ENCODE measurements at places on chromosomes 12 and 14.
A peak's percentile ranks its signal among the peaks of the same experiment; 100 is the strongest.

GRCh38 chr14:104111301-104112112 is 26.0 kb downstream of the ASPG start:
- no peak for DNase-seq

- DNase-seq = no peak
Measured at GRCh38 chr14:100775831-100776591, 49.3 kb downstream of the DLK1 start.

GRCh38 chr14:94031161-94031882 is 5.2 kb downstream of the OTUB2 start:
- no peak for DNase-seq

GRCh38 chr12:24814379-24815113 is 134.4 kb downstream of the BCAT1 start:
- DNase-seq = no peak

DNA sequence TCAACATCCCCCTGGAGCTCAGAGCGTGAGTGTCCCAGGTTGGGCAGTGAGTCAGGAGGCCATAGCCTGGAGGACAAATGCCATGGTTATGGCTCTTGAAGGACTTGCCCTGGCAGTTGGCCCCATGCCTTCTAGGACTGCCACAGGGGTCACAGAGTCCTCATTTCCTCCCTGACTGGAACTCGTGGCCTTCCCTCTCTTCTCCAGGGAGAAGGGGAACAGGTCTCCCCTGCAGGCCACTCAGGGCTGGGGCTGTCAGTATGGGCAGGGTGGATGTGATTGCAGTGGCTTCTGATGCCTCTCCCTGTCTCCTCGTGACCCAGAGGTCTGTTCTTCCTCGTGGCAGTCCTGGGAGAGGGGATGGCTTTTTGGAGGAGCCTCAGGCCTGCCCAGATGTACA is 70.7 kb downstream of the ADCK1 start:
- no peak for DNase-seq

DNA sequence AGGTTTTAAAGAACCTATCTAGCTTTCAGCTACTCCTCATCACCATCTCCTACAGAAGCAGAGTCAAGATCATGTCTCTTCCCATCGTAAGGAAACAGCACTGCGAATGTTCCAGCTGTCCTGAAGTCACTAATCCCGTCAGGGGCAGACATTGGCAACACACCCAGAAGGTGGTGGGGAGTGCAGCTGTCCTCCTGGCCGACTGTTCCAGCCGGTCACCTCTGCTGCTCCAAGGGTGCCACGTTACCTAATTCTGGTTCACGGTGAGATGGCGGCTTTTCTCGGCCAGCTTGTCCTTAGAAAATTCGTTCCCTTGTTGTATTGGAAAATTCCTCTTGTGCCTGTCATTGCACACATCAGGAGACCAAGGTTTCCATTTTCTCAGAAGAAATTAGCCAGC is 196.2 kb downstream of the ZFP36L1 start:
- DNase-seq = no peak

GRCh38 chr12:13032164-13032563 is 12.0 kb upstream of the FAM234B start:
- no peak for DNase-seq

GRCh38 chr12:62581288-62582064 is 114.8 kb downstream of the MON2 start:
- no peak for DNase-seq

- DNase-seq = no peak
Measured at GRCh38 chr14:71296184-71296583, 388.9 kb downstream of the PCNX1 start.

DNA sequence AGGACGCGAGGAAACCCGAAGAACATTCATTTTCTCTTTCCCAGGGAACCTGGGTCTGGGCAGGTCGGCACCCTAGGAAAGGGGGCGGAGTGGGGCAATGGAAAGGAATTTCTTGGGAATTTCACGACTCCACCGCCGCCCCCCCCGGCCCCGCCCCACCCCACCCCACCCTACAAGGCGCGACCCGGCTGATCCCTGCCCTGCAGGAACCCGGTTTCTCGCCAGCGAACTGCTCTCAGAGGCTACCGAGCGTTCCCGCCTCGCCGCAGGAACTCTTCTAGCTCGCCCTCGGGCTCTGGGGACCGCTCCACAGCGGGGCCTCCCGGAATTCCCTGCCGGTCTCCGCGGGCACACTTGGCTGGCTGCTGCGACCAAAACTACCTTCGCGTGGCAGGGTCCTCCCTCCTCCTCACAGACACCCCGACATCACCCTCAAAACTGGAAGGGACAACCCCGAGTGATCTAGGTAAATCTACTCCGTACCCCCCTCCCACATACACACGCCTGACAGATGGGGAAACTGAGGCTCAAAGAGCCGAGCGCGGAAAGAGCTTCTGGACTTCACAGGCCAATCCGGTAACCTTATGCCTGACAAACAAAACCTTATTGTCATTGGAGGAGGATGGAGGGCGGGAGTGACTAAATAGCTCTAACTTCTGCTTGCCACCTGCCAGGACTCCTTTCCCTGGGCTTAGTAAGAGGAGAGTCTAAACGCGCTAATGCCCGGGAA is 785 bp upstream of the ACTN1 start:
- peak; percentile 73 for DNase-seq

- no peak for DNase-seq
Measured at GRCh38 chr12:129169928-129170327, 316.6 kb downstream of the GLT1D1 start.

- peak; percentile 99 for DNase-seq
Measured at GRCh38 chr12:65278576-65279368, at the start of gene MSRB3. Gene MSRB3, plus strand, starts transcription at chr12:65278683. Its CDS starts 29,897 bp downstream, at chr12:65308580.

DNA sequence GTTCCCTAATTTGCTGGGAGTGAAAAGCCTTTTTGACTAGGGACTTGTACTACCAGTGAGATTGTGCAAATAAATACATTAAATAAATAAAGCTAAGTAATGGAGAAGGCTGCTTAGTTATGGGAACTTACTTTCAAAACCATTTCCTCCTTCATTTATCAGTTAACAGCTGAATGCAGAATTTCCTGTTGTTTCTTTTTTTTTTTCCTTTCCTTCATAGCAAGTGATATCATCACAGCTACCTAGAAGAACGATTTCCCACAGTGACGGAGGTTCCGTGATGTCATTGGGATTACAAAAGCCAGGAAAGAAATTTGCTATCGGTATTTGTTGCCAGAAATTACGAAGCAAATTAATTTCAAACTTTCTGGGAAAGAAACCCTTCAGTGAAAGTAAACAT is 42.1 kb upstream of the SOCS2 start:
- DNase-seq = no peak

DNA sequence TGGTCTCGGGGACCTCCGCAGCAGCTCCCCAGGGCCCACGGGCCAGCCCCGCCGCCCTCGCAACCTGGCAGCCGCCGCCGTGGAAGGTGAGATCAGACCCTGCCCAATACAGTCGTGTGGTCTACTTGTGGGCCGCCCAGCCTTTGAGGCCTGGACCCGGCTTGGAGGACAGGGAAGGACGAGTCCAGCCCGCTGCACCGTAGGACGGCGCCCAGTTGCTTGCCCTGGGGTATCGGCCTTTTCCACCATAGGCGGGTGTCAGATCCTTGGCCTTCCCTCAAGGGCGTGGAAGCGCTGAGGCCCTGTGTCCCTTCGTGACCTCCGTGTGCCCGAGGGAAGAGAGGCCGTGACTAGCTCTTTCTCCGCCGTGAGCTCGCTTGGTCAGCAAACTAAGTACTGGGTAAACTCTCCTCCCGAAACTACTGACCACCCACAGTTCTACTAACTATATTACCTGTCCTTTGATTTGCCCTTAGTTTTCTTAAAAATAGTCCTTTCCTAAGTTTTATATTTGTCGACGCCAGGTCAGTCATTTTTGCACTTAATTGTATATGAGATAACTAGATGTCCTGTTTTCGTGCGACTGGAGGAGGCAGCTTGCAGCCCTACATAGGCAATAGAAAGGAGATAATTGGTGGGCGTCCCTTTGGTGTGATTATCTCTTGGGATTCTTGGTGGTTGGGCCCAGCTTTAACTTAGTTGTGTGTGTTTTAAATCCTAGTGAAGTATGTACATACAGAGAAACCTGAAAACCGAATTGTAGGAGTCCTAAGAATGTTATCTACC is 757 bp downstream of the SLC25A3 start:
- no peak for DNase-seq

DNA sequence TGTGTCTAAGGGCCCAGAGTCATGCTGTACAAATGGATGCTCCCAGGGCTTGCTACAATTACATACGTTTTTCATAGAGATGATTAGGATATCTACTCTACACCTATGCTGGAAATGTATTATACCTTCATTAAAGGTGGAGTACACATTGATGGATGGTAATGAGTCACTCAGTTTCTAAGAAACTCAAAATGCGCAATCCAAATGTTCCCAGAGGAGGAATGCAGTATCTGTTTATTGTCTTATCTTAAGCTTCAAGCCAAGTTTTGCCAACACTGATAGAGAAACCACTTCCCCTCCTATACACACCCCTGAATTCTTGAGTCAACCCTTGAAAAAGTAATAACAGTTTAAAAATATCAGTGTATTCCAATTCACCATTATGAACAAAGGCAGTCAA is 266.6 kb upstream of the FAR2 start:
- DNase-seq = no peak

GRCh38 chr12:57046947-57047890 is 2.7 kb downstream of the MYO1A start:
- DNase-seq = no peak

DNA sequence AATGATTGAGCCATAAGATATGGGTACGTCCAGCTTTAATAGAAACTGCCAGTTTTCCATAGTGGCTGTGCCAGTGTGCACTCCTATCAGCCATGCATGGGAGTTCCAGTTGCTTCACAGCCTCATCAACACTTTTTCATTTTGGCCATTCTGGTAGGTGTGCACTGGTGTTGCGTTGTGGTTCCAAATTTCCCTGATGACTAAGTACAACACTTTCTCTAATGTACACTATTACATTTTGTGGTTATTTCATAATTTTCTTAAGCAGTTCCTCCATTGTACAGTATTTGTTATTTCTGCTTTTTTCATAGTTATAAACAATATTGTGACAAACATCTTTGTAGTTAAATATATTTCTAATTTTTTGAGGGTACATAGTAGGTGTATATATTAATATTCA is 21.5 kb upstream of the OAS1 start:
- DNase-seq = no peak

DNA sequence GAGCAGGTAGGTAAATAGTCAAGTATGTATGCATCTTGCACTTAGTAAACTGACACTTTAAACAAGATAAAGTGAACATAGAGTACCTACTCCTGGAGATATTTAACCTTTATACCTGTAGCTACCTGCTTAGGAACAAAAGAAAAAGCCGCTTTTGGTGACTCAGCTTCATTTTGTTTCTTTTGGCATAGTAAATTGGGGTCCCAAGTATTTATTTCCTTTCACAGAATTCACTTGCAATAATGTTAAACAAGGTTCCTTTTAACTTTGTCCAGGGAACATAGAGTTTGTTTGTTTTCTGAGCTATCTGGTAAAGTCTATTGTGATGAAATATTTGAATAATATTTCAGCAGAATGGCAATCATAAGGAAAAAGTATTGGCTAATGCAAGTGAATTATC is 20.0 kb downstream of the SLCO1B3 start:
- no peak for DNase-seq

- DNase-seq = no peak
Measured at GRCh38 chr12:76284816-76285750, 63.1 kb downstream of the BBS10 start.

GRCh38 chr12:71191509-71192196 is 33.9 kb upstream of the TSPAN8 start:
- no peak for DNase-seq

- no peak for DNase-seq
Measured at GRCh38 chr14:58978343-58978742, 210.1 kb upstream of the DAAM1 start.

- no peak for DNase-seq
Measured at GRCh38 chr12:103903993-103904392, 26.2 kb upstream of the HSP90B1 start.

- peak; percentile 39 for DNase-seq
Measured at GRCh38 chr12:121107681-121108080, 25.0 kb upstream of the P2RX7 start.

DNA sequence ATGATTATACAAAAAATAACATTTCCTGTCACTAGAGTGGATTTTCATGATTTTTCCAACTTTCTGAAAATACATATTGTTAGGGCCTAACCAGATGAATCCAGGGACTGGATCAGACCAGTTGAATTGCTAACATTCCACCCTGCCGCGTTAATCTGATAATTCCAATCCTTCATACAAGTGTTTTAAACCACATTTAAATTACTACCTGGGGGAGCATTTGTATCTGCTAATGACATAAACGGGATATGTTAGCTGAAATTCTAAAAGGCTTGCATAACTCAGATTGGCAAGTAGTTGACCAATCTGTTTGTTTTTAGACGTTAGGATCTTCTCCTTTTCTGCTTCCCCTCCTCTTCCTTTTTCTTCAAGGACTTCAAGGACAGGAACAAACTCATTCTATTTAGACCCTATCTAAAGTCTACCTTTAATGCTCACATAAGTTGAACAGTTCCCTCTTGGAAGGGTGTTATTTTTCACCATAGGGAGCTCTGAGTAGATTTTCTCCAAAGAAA is 239.0 kb downstream of the ADAMTS20 start:
- no peak for DNase-seq

- DNase-seq = no peak
Measured at GRCh38 chr12:3743803-3744202, 9.1 kb downstream of the CRACR2A start.

- DNase-seq = no peak
Measured at GRCh38 chr12:41596190-41596589, 408.1 kb downstream of the PDZRN4 start.

DNA sequence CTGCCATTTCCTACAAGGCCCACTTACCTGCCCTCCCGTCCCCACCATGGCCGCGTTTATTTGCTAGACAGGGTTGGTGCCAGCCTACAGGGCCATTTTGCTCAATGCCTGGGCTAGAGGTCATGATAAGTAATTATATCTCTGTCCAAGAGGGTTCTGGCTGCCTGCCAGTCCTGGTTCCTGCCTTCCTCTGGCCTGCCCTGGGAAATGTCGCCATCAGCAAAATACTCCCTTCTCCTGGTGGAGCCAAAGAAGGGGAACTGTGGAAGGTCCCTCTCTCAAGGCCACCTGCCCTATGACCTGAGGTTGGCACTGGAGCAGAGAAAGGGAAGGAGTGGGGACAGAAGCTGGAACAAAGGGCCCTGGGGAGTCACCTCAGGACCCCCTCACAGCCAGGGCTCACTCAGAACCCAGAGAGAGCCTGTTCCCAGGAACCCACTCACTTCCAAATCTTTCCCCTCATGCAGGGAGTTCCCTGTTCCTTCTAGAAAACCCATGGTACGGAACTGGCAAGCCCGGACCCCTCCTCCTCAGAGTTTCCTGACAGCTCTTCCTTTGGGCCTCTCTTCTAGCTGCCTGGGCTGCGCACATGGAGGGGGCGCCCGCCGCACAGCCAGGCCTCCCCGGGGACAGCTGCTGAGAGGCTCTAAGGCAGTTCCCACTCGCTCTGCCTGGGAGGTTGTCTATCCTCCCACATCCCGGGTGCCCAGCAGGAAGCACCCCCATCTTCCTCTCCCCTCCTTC is 280.5 kb downstream of the DPF3 start:
- no peak for DNase-seq

GRCh38 chr12:108649669-108650068 is 16.0 kb upstream of the SELPLG start:
- DNase-seq = no peak

GRCh38 chr12:42679466-42679865 is 89.9 kb upstream of the PRICKLE1 start:
- DNase-seq = no peak

GRCh38 chr12:130709151-130709970 is 6.7 kb downstream of the RIMBP2 start:
- no peak for DNase-seq

Measured in T1000 (cell line).